ENCODE measurements at places on chromosomes 7 and 10.

GRCh38 chr10:33746186-33746585, 411.7 kb upstream of the NRP1 start:
- no peak for ATAC-seq

DNA sequence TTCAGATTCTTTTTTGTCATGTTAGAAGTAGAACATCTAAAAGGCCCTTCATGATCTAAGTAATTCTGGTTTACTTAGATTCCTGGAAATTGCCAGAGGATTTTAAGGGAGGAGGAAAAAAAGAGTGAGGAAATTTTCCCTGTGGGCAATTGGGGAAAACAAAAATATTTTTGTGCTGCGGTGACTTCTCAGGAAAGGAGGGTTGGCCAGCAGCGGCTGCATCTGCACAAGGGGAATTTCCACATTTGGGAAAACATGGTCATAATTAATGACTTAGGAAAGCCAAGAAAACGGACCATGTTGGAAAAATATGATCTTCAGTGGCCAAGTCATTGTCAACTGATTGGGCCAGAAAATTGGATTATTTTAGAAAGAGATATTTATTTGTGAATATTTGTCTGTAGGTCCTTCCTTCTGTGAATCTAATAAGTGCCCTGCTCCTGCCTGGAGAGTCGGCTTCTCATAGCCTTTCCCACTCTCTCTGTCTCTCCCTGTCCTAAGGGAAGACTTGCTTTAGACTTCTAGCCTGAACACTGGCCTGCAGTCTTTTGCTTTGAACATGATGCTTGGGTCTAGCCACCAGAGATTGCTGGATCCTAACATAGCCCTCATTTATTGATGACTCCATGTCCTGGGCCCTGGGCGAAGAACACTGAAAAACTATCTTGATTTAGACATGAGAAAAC, 124.2 kb upstream of the MKLN1 start:
- ATAC-seq = no peak

- no peak for ATAC-seq
These were observed 126.8 kb upstream of the ODAD2 start for GRCh38 chr10:28125701-28126100.

GRCh38 chr7:50693455-50694130, 89.1 kb downstream of the GRB10 start:
- ATAC-seq = no peak

- no peak for ATAC-seq
These were observed 30.5 kb upstream of the FBXW4 start for GRCh38 chr10:101725296-101726114.

GRCh38 chr10:14481752-14482151, 151.0 kb upstream of the FRMD4A start:
- ATAC-seq = no peak
